ENCODE measurements at places on chromosomes 13 and 19.

DNA sequence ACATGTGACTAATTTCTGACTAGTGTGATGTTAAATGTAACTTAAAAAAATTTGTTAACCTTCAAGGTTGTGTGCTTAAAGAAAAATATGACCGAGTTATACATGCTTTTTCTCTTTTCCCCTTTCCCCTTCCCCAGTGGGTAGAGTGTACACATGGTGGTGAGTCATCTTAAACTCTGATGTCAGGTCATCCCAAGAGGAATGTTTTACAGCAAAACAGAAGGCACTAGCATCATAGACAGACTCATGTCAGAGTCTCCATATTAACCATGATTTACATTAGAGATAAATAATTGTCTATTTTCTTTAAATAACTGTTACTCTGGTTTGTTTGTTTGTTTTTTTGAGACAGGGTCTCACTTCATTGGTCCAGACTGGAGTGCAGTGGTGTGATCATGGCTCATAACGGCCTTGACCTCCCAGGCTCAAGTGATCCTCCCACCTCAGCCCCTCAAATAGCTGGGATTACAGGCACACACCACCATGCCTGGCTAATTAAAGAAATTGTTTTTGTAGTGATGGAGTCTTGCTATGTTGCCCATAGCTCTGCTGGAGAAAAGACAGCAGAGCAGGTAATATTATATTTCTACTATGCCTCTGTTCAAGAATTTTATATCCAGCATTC, 160.4 kb upstream of the PCDH9 start:
- DNase-seq: no peak

DNA sequence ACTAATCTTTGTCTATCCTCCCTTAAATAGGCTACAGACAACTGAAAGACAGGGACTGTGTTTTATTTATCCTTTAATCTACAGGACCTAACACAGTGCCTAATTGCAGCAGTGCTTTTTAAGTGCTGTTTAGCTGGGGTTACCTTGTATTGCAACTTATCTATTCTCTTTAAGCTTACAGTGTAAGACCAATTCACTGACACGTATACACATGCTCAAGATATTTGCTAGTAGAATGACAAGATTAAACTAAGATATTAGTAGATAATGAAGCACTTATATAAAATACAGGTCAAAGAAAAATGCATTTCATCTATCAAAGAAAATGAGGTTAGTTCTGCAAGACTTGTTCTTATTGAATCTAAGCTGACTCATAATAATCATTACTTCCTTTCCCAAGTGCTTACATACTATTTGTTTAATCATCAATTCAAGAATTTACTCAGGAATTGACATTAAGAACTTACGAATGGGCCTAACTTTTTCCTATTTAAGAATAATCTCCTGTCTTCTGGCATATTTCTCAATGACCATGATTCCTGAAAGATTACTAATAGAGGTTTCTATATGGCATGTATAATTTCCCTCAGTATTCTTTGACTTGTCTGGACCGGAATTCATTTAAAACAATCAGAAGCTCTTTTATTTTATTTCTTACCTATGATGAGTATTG, 75.8 kb upstream of the MAB21L1 start:
- no peak for DNase-seq

DNA sequence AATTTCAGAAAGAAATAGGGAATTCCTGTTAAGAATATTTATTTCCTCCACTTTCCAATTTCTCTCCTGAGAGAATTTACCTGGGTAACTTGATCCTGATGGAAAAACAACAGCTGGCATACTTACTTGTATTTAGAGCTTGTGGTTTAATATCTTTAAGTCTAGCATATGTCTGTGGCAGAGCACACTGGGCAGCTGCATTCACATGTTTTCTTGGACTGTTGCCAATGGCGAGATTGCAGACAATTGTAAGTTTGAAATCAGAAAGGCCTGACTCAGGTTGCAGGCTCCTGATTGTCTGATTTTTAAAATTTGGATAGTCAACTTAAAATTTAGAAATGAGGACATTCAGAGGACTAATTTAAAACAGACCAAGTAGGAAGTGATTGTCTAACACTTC, 66.9 kb downstream of the NHLRC3 start:
- DNase-seq: no peak

- no peak for DNase-seq
Observed at GRCh38 chr19:51830274-51830673, 35.3 kb downstream of the FPR3 start.

DNA sequence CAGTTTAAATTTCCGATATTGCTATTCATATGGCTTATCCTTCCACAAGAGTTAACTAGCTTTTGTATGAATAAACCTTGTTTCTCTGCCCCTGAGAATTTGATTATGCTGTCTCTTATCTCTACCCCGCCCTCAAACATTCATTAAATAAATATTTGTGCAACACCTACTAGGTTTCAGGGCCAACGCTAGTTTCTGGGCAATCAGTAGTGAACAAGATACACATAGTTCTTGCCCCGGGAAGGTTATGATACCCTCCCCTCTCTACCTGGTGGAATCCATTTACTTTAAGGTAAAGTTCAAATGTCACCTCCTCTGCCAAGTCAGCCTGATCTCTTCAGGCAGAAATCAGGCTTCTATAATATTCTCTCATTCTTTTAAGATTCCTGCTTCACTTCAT, 16.6 kb upstream of the USP12 start:
- DNase-seq: no peak

DNA sequence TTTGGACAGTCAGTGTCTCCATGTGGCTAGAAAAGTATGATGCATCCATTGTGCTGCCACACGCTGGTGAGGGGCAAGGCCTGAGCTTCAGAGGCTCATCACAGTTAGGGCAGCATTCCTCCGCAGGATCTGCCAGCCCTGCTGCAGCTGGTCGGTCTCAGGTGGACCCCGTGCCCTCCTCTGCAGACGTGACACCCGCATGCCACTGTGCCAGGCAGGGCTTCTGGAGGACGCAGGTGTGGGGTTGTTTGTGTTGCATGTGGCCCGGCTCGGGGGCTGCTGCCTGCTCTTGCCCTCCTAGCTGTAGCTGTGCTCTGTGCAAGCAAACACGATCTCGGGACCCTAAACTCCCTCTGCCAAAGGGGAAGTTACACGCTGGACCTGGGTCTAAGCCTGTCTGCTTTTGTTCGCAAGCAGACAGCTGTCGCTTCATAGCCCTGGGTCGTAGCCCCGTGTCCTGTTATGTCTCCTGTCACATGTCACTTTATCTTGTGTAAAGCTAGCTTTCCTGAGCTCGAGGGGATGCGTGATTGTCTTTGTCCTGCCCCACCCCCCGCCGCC, 45.3 kb downstream of the SLC7A9 start:
- no peak for DNase-seq

DNA sequence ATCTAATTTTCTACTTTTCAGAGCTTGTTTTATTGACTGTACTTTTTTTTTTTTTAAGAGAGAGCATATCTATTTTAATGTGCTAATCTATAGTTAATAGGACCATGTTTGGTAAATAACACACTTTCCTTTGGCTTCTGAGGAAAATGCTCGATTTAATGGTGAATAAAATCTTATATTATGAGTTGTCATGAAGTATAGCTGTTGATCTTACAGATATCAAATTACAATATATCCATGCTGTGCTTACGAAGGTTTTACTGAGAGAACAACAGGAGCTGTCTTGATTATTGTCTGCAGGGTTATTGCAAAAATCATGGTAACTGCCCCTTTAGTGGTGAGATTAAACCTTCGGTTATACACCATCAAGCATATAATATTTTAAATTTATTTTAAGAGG, 29.6 kb downstream of the URI1 start:
- DNase-seq: no peak

- no peak for DNase-seq
Observed at GRCh38 chr13:71864986-71865873, 1.8 kb downstream of the DACH1 start.

- DNase-seq: peak; percentile 94
Observed at GRCh38 chr19:12564016-12564664, 12.9 kb upstream of the ZNF564 start.

DNA sequence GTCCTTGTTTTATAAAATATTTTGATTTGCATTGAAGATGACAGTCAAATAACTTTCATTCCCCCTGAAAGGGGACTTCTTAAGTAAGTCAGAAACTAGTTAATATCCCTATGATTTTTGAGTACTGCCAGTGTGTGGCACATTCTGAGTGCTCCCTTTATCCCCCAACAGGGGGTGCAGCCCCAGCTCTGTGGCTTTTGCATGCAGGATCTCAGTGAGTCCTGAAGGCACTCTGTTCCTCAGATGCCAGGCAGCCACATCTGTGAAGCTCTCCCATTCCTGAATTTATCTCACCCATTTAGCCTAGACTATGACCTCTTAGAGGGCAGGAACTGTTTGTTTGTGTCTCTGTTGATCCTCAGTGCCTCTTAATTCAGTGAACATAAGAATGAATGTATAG, 123.1 kb downstream of the CDK8 start:
- DNase-seq: no peak

- DNase-seq: peak; percentile 88
Observed at GRCh38 chr13:108915634-108916512, 286.5 kb downstream of the MYO16 start.

GRCh38 chr19:43688059-43688701, 18.2 kb upstream of the PLAUR start:
- no peak for DNase-seq

Measured in stimulated activated CD4-positive, alpha-beta T cell treated with anti-CD3 and anti-CD28 coated beads, Interleukin-4, amount 100 ng/mL, for 24 hours (primary cell).